ENCODE measurements at places on chromosomes 5 and 9. TPM values are rescaled to one million over a fixed set of nuclear protein-coding genes. Genes with fewer than 3 reads are reported as not detected.

The PCDHB16 gene
- polyA plus RNA-seq = not detected

The DMRT3 gene
- not detected for polyA plus RNA-seq

The DOCK2 gene
- 165 TPM for polyA plus RNA-seq

The ZNF622 gene
- 54.4 TPM for polyA plus RNA-seq

The FGFR4 gene
- not detected for polyA plus RNA-seq

The PCDHA4 gene
- not detected for polyA plus RNA-seq

The EIF4E1B gene
- not detected for polyA plus RNA-seq

DNA sequence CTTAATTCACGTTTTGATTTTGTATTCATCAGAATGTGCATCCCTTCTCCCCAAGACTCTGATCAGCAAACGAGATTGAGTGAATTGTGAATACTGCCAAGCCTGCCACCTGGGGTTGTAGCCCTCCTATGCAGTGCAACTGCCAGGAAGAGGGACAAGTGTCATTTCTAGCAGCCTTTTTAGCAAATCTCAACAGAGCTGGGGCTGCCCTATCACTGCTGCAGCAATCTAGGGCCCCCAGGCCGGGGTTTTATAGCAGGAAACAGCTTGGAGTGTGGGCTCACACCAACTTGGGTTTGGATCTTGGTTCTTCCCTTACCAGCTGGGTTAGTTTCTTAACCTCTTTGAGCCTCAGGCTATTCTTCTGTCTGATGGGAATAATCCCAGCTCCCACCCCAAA is 4.0 kb downstream of the CSF1R start:
- H3K27ac ChIP-seq = peak overlapping the region; percentile 60
- no peaks in the 10 kb centered on the region for H3K36me3 ChIP-seq

DNA sequence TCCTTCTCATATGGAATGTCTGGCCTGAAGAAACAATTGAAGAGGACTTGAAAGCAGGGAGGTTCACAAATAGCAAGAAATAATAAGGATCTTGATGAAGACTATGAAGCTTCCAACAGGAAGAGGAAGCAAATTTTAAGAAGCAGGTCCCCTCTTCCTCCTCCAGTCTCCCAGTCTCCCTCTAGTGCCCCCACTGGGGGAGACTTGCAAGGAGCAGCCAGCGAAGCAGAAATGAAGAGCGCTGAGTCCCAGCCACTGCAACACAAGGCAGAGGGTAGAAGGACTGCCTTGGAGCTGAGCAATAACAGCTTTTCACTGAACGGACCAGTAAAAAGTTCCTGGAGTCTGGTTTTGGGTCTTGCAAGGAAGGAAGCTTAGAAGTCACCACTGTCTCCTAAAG is 32.6 kb upstream of the ACO1 start:
- H3K27me3 ChIP-seq = peaks cover 16% of the 10 kb centered on the region
- no peaks in the 10 kb centered on the region for H3K4me1 ChIP-seq
- H3K27ac ChIP-seq = no peak overlapping the region
- no peak for DNase-seq
- no peak overlapping the region for H3K4me3 ChIP-seq
- no peaks in the 10 kb centered on the region for H3K36me3 ChIP-seq

GRCh38 chr9:84146893-84147710 is 166.5 kb downstream of the RMI1 start:
- peaks cover 12% of the 10 kb centered on the region for H3K27me3 ChIP-seq
- H3K36me3 ChIP-seq = no peaks in the 10 kb centered on the region
- H3K4me1 ChIP-seq = no peaks in the 10 kb centered on the region
- no peak overlapping the region for H3K4me3 ChIP-seq

- H3K36me3 ChIP-seq = no peaks in the 10 kb centered on the region
- no peaks in the 10 kb centered on the region for H3K4me1 ChIP-seq
- H3K27ac ChIP-seq = no peak overlapping the region
- H3K27me3 ChIP-seq = no peaks in the 10 kb centered on the region
- DNase-seq = no peak
Observed at GRCh38 chr9:108951578-108951977, 17.4 kb downstream of the ABITRAM start.

GRCh38 chr5:149969181-149969930 is 8.8 kb downstream of the SLC26A2 start:
- DNase-seq = no peak
- H3K27ac ChIP-seq = no peak overlapping the region
- no peak overlapping the region for H3K4me3 ChIP-seq
- H3K27me3 ChIP-seq = no peaks in the 10 kb centered on the region
- peaks cover 22% of the 10 kb centered on the region for H3K4me1 ChIP-seq

- H3K4me1 ChIP-seq = peaks cover 2% of the 10 kb centered on the region
- no peak overlapping the region for H3K27ac ChIP-seq
- H3K36me3 ChIP-seq = no peaks in the 10 kb centered on the region
Observed at GRCh38 chr9:113950195-113951031, 74.3 kb downstream of the ZNF618 start.

DNA sequence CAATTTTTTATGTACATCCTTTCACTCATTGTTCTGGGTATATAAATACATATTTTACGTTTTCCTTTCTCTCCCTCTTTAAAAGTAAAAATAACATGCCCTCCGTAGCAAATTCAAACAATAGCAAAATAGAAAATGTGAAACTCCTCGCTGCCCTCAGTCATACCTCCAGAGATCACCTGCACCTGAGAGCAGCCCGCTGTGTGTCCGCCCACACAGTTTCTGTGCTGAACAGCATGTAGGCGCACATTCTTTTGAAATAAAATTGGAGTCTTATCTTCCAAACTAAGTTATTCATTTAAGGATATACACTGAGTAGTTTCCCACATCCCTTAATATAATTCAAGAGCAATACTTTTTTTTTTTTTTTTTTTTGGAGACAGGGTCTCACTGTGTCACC is 255.7 kb downstream of the AOPEP start:
- no peak overlapping the region for H3K4me3 ChIP-seq
- H3K27ac ChIP-seq = no peak overlapping the region
- no peaks in the 10 kb centered on the region for H3K4me1 ChIP-seq
- no peak for DNase-seq
- H3K27me3 ChIP-seq = no peaks in the 10 kb centered on the region

DNA sequence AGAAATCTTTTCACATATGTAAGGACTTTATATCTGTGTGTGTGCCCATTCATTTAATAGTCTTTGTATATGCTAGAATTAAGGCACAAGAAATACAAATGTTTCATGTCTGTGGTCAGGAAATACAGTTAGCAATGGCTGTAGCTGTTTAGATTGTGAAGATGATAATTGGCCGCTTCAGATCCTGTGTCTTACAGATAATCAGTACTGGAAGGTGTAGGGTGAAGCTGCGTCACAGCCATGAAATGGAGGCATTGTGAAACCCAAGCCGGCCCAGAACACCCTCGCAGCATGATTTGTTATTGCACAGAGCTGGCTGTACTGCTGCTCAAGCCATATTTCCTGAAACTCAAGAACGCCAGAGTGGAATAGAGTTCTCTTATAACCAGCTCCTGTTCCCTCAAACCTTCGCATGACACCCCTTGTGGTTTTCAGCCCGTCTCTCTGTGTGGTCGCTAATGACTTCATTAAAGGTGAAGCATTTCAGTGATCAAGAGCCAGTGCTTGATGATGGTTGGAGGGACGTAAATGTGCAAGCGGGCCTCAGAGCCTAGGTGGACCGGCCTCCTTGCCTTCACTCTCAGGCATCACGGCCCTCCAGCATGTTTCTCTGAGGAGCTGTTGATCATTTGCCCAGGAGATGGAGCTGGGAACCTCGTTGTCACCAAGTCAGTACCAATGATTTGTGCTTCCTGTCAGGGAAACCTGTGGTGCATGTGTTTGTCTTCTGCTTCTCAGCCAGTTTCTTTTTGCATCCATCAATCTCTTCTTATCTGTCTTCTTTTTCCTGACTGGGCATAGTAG is 80.1 kb downstream of the F2RL2 start:
- H3K27me3 ChIP-seq = no peaks in the 10 kb centered on the region
- H3K36me3 ChIP-seq = no peaks in the 10 kb centered on the region
- peaks cover 41% of the 10 kb centered on the region for H3K4me1 ChIP-seq
- peak; percentile 40 for DNase-seq

GRCh38 chr9:94145640-94146039 is 61.4 kb downstream of the PTPDC1 start:
- H3K4me1 ChIP-seq = peaks cover 26% of the 10 kb centered on the region
- H3K27ac ChIP-seq = no peak overlapping the region
- H3K27me3 ChIP-seq = no peaks in the 10 kb centered on the region
- H3K4me3 ChIP-seq = no peak overlapping the region
- DNase-seq = no peak

DNA sequence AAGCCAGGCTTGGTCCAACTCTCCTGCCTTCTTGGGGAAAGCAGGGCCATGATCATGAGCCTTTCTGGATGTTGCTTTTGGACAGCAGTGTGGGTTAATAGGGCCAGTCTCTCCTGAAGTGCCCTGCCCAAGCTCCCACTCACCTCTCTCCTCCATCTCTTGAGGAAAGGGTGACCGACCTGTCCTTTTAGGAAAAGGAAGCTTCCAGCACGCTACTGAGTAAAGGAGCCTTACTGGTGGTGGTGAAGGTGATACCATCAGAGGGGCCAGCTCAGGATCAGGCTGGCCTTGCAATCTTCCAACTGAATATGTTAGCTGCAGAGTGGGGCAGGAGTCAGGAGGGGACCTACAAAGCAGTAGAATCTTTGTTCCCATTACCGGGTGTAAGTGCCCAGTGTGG is 2.2 kb upstream of the RGS3 start:
- no peaks in the 10 kb centered on the region for H3K36me3 ChIP-seq
- H3K4me1 ChIP-seq = no peaks in the 10 kb centered on the region
- H3K4me3 ChIP-seq = no peak overlapping the region
- H3K27me3 ChIP-seq = no peaks in the 10 kb centered on the region
- no peak overlapping the region for H3K27ac ChIP-seq
